Hepatocyte (in vitro differentiated cells): ENCODE measurements at places on chromosomes 12 and 14. TPM values are rescaled to one million over a fixed set of nuclear protein-coding genes. Genes with fewer than 3 reads are reported as not detected.

DNA sequence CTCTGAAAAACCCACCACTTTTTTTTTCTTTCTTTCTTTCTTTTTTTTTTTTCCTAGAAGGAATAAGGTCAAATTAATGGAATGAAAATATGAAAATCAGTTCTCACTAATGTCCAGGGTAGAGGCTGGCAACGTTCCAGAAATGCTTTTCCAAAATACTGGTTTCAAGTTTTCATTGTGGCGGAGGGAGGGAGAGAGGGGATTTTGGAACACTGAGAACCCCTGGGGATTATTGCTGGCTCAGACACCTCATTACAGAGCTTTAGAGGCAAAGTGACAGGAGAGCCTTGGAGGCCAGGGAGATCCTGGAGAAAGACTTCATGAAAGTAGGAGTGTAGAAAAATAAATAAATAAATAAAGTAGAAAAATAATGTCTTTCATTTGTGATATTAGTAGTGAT, 45.4 kb downstream of the ALX1 start:
- H3K27ac ChIP-seq, result no peak overlapping the region
- H3K4me3 ChIP-seq, result no peak overlapping the region
- no peak for DNase-seq
- no peaks in the 10 kb centered on the region for H3K27me3 ChIP-seq

DNA sequence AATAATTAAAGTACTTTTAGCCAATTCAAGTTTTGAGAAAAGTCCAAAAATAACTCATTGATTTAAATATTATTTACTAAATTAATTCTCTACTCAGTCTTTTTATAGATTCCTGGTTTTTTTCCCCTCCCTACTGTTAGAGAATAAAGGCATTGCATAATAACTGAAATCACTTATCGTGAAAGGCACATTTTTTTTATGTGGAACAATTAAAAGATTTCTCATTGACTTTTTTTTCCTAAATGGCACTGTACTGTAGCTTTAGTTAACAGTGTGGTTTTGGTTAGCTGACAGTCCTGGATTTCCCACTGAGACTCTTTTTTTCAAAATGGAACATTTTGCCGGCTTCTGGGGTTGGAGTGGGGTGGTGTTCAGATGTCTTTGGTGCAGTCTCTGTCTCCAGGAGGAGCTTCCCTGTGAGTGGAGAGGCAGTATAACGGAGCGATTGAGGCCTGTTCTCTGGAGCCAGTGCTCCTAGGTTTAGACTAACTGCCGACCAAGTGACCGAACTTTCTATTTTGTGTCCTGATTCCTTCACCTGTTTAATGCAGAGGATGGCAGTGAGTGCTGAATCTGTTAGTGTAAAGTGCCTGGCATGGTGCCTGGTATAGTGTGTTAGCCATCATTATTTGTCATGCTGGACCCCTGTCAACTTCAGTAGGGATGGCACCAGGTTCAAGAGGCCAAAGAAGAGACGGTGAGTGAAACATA, 117.7 kb downstream of the ADCK1 start:
- no peaks in the 10 kb centered on the region for H3K36me3 ChIP-seq
- no peaks in the 10 kb centered on the region for H3K27me3 ChIP-seq
- no peak overlapping the region for H3K27ac ChIP-seq
- DNase-seq, result no peak
- no peaks in the 10 kb centered on the region for H3K4me1 ChIP-seq

- no peak for DNase-seq
- H3K36me3 ChIP-seq, result no peaks in the 10 kb centered on the region
- H3K27me3 ChIP-seq, result peaks cover 38% of the 10 kb centered on the region
- H3K4me3 ChIP-seq, result no peak overlapping the region
These were observed 2.9 kb downstream of the PRIMA1 start for GRCh38 chr14:93785423-93785822.

GRCh38 chr14:70635971-70636595, 5.6 kb upstream of the TTC9 start:
- DNase-seq, result peak; percentile 11
- H3K4me1 ChIP-seq, result no peaks in the 10 kb centered on the region
- peak overlapping the region; percentile 87 for H3K27ac ChIP-seq
- no peak overlapping the region for H3K4me3 ChIP-seq
- peaks cover 19% of the 10 kb centered on the region for H3K27me3 ChIP-seq
- H3K36me3 ChIP-seq, result no peaks in the 10 kb centered on the region

DNA sequence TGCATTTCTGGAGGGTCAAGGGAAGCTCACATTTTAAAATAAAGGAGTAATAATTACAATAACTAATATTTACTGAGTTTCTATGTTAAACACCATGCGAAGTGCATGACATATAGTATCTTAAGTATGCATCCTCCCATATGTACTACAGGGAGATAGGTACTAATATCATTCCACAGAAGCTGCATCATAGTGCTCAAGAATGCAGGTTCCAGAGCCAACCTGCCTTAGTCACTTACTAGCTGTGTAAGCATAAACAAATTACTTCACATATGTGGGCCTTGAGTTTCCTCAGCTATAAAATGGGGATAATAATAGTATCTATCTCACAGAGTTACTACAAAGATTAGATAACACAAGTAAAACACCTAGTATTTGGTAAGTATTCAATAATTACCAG, 18.3 kb downstream of the ARMH4 start:
- no peaks in the 10 kb centered on the region for H3K27me3 ChIP-seq
- H3K36me3 ChIP-seq, result no peaks in the 10 kb centered on the region
- no peak overlapping the region for H3K4me3 ChIP-seq
- no peak overlapping the region for H3K27ac ChIP-seq

- no peaks in the 10 kb centered on the region for H3K27me3 ChIP-seq
- H3K4me3 ChIP-seq, result no peak overlapping the region
- peaks cover 28% of the 10 kb centered on the region for H3K4me1 ChIP-seq
- DNase-seq, result peak; percentile 77
These were observed 19.0 kb downstream of the SSH1 start for GRCh38 chr12:108838194-108839017.

DNA sequence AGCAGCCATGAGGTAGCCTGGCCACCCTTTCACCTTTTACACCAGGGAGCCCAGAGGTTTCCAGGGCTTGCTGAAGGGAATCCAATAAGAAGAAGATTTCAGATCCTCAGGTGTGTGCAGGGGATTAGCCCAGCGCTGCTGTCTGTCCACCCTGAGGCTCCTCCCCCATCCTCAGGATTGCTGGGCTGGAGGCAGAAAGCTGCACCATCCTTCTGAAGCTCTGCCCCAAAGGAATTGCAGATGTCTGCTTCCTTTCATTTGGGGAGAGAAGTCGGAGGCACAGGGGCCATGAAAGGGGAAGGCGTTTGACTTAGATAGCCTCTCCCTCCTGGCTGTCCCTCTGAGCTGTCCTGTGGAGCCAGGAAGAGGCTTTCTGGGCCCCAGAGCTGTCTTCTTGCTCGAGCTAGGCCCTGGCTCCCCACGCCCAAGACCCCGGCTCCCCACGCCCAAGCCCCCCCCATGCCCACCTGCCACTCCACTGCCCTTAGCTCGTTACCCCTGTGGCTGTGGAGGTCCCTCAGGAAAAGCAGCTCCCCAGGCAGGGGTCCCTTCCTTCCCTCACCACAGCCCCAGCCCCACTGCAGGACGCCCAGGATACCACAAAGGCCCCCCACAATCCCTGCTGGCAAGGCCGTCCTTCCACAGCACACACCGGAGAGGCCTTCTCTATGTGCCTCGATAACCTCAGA, 359.0 kb downstream of the CACNA1C start:
- H3K36me3 ChIP-seq, result no peaks in the 10 kb centered on the region
- H3K27me3 ChIP-seq, result no peaks in the 10 kb centered on the region
- no peaks in the 10 kb centered on the region for H3K4me1 ChIP-seq
- no peak for DNase-seq

DNA sequence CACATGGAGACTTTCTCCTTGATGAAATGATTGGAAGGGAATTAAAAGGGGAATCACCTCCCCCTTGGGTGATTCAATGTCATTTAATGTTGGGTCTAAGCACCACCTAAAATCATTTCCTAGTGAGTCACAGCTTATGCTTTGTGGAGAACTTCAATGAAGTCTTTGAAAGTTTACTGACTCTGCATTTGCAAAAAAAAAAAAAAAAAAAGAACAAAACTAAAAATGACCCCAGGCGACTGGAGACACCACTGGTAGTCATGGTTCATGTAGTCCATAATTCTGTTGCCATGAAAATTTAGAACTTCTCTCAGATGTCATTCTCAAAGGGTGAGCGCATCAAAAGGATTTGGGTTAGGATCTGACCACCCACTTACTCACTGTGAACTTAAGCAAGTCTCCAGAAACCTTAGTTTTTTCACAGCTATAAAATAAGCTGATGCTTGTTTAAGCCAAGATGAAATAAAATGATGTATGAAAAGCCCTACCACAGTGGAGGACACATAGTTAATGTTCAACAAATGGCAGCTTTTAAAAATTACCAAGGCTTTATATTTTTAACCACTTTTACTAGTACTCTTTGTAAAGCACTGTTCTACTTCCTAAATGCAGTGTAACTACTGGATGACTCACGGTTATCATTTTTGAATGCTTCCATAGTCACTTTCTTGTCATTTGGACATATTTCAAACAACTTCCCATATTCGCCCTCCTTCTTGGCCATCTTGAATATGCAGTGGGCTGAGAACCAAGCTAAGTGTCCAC, 18.1 kb upstream of the KSR2 start:
- no peaks in the 10 kb centered on the region for H3K4me1 ChIP-seq
- no peaks in the 10 kb centered on the region for H3K27me3 ChIP-seq
- DNase-seq, result no peak

DNA sequence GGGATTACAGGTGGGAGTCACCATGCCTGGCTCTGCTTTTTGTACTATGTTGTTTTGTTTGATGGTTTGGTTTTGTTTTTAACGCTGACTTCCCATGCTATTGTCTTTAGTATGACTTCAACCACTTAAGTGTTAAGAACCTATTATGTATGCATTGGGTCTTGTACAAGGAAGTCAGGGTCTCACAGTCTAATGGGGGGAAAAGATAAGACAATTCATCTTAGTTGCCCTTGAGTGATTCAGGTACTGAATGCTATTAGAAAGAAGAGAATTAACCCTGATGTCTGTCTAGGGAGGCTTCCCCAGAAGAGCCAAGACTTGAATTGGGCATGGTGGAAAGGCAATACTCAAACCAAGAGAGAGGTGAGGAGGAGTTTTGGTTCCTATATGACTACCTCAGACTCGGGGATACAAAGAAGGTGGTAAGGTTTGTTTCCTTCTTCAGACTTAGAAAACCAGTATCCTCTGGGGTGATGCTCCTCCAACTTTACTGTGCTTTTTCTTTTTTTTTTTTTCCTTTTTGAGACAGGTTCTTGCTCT, 64.6 kb downstream of the SUSD6 start:
- H3K27ac ChIP-seq, result no peak overlapping the region
- no peaks in the 10 kb centered on the region for H3K36me3 ChIP-seq
- no peaks in the 10 kb centered on the region for H3K27me3 ChIP-seq
- DNase-seq, result no peak
- no peaks in the 10 kb centered on the region for H3K4me1 ChIP-seq

DNA sequence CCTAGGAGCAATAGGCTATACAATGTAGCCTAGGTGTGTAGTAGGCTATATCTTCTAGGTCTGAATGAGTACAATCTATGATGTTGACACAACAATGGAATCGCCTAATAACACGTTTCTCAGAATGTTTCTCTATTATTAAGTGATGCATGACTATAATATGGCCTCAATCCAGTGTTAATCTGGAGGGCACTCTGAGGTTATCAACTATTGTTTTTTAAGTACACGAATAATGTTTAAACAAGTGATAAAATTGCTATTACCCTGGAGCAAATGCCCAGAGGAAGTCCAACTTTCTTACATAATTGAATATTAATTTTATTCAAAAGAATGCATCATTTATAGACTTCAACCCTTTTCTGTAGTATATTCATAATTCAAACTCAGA, 16.4 kb upstream of the CNIH1 start:
- no peak overlapping the region for H3K27ac ChIP-seq
- H3K27me3 ChIP-seq, result no peaks in the 10 kb centered on the region
- no peaks in the 10 kb centered on the region for H3K36me3 ChIP-seq

DNA sequence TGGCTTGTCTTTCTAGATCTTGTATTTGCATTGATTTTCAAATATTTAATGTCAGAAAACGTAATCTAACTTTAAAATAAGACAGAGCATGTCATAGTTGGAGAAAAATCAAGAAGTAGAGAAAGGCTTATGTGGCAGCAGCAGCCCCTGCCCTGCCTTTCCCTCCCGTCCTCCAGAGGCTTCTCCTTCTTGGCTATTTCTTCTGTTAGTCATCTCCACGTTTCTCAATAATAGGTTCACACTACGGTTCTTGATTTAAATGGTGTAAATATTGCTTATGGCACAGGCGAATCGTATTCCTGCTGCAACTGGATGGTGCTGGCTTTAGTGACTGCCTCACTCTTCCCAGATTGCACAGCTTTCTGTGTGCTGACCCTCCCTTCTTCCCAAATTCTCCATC, 42.8 kb downstream of the SLC8B1 start:
- H3K4me3 ChIP-seq, result no peak overlapping the region
- no peak overlapping the region for H3K27ac ChIP-seq
- no peak for DNase-seq
- no peaks in the 10 kb centered on the region for H3K36me3 ChIP-seq
- no peaks in the 10 kb centered on the region for H3K4me1 ChIP-seq
- no peaks in the 10 kb centered on the region for H3K27me3 ChIP-seq

DNA sequence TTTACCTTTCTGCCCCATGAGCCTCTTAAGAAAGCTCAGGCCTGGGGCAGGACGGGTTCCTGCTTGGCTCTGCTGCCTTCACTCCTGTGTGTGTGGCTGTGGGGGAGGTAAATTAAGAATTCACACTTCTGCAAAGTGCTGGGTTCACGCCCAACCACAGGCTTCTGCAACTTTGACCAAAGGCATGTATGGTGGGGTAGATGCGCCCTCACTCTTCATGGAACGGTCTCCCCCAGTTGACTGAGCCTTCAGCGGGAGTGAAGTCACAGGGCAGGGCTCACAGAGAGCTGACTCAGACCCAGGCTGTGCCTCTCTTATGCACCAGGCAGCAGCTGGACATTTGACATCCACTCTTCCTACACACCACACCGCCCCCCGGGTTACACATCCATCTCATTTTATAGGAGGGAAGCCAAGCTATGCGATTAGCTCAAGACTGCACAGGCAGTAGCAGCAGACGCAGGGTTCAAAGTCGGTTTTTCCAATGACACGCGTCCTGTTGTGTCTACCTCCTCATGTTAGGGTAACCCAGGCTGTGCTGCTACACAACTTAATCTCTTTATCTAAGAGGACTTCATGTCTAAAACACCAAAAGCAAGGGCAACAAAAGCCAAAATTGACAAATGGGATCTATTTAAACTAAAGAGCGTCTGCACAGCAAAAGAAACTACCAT, 15.4 kb upstream of the BCL11B start:
- no peak for DNase-seq
- no peaks in the 10 kb centered on the region for H3K27me3 ChIP-seq
- H3K36me3 ChIP-seq, result no peaks in the 10 kb centered on the region
- H3K4me1 ChIP-seq, result no peaks in the 10 kb centered on the region
- no peak overlapping the region for H3K4me3 ChIP-seq

DNA sequence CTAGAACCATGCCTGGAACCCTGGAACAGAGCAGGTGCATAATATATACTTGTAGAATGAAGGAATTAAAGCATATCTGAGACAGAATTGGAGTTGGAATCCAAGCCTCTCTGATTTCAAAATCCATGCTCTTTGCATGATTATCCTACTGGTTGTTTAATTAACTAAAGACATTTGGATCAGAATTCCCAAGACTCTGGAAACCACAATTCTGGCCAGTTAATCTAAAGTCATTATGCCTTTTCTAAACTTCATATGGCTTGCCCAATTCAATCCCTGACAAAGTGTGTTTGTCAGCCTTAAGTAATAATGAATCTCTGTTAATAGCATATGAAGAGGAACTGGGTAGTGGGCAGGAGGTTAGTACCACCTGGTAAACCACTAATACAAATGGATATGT, 422.6 kb downstream of the ATP23 start:
- no peaks in the 10 kb centered on the region for H3K27me3 ChIP-seq
- no peak overlapping the region for H3K4me3 ChIP-seq
- DNase-seq, result no peak
- peaks cover 12% of the 10 kb centered on the region for H3K4me1 ChIP-seq
- H3K27ac ChIP-seq, result peak overlapping the region; percentile 22

The KRT7 gene
- total RNA-seq, result 12.6 and 27.1 TPM in 2 replicates

The ESYT1 gene
- total RNA-seq, result 44.9 and 52.3 TPM in 2 replicates
